ENCODE measurements at places on chromosomes 2 and 18.
A peak's percentile ranks its signal among the peaks of the same experiment; 100 is the strongest.

- no peak for DNase-seq
Measured at GRCh38 chr2:138335036-138335435, 166.5 kb upstream of the SPOPL start.

GRCh38 chr2:136212426-136213378 lies 94.8 kb upstream of the CXCR4 start:
- no peak for DNase-seq

GRCh38 chr2:132977812-132978529 lies 308.0 kb upstream of the LYPD1 start:
- DNase-seq = no peak

DNA sequence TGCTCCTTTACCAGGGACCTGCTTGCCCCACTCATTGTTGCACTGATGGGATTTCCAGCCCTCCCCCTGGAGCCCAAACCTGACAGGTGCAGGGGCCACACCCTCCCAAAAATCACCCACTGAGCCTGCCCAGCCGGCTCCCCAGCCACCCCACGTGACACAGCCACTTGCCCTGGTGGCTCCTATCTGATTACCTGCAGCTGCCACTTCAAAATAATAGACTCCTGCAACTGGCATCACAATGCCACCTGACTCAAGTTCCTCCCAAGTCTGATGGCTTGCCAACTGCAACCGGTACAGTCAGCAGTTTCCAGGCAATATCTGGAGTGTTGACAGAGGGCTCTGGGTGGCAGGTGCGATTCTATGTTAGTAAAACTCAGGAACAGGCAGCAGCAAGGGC lies 66.2 kb downstream of the CRACDL start:
- DNase-seq = no peak

DNA sequence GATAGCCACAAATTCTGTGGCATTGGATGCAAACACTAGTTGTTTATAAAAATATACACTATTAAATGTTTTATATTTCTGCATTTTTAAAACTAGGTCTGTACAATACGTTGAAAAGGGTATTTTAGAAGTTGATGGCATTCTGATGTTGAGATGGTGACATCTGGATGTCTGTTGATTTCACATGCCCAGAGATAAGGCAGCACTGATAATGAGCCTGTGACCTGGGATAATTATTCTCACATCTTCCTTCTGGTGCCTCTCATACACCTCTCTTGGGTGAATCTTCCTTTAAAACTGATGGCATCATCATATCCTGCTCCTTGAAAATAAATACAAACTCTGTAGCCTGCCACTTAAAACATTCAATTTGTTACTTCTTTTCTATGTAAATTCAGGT lies 208.6 kb downstream of the NYAP2 start:
- no peak for DNase-seq

- peak; percentile 75 for DNase-seq
Measured at GRCh38 chr2:30231996-30232800, 864 bp downstream of the LBH start.

GRCh38 chr2:178386986-178387597 lies 63.9 kb downstream of the PRKRA start:
- DNase-seq = no peak

GRCh38 chr2:108586631-108587030 lies 52.4 kb downstream of the LIMS1 start:
- no peak for DNase-seq

- DNase-seq = no peak
Measured at GRCh38 chr18:79961527-79962291, 2.7 kb upstream of the HSBP1L1 start.

DNA sequence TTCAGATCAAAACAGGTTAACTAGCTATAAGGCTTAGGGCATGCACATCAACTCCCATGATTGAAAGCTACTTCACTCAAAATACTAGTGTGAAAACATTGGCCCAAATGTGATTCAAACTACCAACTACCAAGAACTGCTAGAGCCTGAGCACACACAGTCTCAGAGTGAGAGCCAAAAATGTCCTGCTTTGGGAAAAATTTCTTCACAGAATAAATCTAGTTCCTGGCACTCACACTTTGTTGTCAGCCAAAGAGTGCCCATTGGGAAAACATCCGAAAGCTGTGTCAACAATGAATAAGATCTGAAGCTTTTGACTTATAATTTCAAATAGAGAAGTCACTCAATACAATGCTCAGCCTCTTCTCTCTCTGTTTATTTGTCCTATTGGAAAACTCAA lies 182.7 kb downstream of the LRATD1 start:
- DNase-seq = no peak

- no peak for DNase-seq
Measured at GRCh38 chr2:117492209-117492851, 322.2 kb upstream of the DDX18 start.

GRCh38 chr2:158931572-158931971 lies 36.9 kb upstream of the TANC1 start:
- DNase-seq = no peak

DNA sequence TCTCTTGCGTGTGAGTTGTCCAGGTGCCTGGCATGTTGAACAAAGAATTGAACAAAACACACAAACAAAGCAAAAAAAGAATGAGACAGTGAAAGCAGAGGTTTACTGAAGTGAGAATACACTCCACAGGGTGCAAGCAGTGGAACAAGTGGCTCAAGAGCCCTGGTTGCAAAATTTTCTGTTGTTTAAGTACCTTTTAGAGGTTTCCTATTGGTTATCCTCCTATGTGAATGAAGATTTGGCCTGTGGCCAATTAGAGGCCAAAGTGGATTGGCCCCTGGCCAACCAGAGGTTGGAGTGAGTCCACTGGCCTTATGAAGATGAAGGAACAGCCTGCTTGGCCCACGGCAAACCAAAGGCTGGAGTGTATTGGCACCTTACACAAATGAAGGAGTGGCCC lies 1188.5 kb upstream of the NRXN1 start:
- DNase-seq = no peak

GRCh38 chr2:23204685-23205242 lies 180.2 kb upstream of the KLHL29 start:
- DNase-seq = no peak

GRCh38 chr2:104312684-104313083 lies 541.2 kb upstream of the POU3F3 start:
- no peak for DNase-seq

GRCh38 chr2:223314811-223315210 lies 262.8 kb downstream of the KCNE4 start:
- DNase-seq = no peak

DNA sequence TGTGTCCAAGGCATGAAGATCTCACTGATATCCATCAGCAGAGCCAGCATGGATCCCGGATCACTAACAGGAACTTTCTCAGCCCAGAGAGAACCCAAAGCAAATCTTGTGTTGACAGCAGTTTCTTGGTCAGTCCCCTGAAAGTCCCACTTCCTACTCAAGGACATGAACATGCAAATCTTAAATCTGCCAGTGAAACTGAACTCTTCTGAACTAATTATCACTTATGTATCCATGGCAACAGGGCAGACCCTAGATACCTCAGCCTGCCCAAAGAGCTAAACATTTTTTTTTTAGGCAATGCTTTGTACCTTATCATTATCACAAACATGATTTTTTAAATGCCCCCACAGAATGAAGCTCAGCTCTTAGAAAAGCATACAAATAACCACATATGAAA lies 127.8 kb upstream of the DDX18 start:
- no peak for DNase-seq

GRCh38 chr2:208937521-208937920 lies 486.3 kb upstream of the MAP2 start:
- DNase-seq = no peak

DNA sequence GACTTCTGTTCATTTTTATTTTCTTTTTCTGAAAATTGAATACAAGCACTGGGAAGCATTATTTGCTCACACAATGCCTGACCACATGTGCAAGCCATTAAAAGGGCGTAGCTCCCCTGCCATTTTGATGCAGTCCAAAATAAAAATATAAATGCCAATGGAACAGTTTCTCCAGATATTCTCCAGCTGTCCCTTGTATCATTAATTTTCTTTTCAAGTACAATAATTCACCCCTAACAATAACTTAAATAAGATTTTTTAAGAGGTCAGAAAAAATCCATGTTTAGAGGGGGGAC lies 168.0 kb downstream of the TMEFF2 start:
- DNase-seq = no peak

DNA sequence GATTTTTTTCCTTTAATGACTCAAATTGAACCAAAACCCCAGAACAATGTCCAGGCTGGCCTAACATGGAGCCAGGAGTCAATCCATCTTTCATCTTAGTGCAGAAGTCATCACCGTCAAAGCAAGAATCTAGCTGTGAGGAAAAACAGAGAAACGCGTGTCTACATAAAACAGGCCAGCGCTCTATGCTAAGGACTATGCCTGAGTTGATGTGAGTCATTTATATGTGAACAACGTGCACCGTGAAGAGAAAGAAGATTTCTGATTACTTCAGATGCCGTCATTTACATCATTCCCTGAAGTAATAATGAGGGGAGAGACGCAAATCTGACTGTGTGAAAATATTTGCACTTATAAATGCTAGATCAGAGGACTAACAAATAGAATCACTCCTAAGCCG lies 34.0 kb upstream of the SALL3 start:
- DNase-seq = no peak

DNA sequence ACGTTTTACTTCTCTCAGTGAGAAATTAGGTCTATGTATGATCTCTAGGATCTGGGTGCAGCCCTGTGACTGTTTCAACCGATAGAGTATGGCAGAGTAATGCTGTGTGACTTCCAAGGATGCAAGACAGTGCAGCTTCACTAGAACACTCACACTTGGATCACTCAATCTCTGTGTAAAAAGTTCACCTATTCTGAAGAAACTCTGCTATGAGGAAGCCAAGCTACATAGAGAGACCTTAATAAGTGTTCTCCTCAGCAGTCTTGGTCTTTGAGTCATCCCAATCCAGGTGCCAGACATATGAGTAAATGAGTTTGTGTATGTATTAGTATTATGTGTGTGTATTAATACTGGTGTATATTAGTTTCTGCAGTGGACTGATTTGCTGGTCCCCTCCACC lies 335.0 kb downstream of the NR4A2 start:
- DNase-seq = no peak

DNA sequence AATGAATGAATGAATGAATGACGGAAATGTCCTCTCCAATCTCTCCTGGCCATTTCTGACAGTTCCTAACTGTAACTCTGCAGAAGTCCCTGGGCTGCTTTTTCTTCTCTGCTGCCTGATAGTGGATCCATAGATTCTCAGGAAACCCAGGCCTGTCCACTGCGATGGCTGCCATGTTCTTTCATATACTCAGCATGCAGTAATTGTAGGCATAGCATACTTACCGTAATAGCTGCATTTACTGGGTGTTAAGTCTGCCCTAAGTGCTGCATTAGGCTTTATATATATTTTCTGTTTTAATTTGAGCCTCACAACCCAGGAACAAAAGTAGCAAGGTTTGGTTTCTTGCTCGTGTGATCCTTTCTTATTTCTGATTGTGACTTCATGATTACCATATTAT lies 122.9 kb downstream of the DCC start:
- DNase-seq = no peak

DNA sequence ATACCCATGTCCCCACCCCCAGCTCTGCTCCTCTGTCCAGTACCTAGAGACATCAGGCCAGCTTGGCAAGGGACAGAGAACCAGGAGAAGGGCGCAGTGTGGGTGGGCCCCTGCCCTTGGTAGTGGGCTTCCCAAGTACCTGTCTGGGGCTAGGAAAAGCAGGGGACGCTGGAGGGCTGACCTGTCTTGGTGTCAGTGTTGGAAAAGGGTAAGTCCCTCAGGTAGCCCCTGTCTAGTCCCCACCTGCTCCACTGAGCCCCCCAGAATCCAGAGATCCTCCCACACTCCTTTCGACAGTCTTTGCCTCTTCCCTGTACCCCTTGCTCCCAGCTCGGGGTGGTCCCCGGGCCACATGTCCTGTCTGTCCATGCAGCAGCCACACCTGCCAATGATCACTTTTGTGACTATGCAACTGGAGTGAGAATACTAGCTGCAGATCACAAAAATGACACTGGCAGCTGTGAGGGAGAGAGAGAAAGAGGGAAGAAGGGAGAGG lies 14.6 kb downstream of the DNAJB2 start:
- no peak for DNase-seq

- no peak for DNase-seq
Measured at GRCh38 chr2:64779117-64779690, 125.5 kb upstream of the SERTAD2 start.

DNA sequence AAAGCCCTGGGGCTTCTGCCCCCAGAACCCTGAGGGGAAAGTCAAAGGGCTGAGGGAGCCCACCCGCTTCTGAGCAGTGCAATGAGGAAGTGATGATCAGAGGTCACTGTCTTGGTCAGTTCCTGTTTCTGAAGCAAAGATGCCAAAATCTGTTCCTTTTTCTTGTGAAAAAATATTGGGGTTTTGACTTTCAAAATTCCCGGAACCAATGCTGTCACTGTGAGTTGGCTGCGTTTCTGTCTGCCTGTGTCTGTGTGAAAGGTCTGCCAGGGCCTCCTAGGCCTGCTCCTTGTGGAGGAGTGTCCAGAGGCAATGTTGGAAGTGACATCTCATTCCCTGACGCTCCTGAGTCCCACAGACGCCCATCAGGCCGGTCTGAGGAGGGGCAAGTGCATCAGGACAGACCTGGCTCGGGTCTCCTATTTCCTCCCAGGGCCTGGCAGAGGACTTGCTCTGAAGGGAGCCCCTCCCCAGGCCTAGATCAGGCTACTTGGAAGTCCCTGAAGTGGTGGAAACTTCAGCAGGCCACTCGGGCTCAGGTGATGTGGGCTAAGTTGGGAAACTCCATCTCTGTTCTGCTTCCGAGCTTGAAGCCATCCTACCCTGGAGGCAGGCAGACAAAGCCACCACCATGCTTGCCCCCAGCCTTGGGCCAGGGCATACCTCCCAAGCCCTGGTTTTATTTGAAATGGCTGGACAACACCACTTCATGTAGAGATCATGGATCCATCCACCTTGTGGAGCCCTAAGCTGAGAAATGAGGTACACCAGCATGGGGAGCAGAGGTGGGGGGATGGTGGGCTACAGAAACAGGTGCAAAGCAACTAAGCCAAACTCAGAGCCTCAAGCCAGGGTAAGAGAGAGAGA lies 51.0 kb downstream of the PKDCC start:
- DNase-seq = no peak

- DNase-seq = no peak
Measured at GRCh38 chr2:195638750-195639149, 18.3 kb upstream of the SLC39A10 start.

DNA sequence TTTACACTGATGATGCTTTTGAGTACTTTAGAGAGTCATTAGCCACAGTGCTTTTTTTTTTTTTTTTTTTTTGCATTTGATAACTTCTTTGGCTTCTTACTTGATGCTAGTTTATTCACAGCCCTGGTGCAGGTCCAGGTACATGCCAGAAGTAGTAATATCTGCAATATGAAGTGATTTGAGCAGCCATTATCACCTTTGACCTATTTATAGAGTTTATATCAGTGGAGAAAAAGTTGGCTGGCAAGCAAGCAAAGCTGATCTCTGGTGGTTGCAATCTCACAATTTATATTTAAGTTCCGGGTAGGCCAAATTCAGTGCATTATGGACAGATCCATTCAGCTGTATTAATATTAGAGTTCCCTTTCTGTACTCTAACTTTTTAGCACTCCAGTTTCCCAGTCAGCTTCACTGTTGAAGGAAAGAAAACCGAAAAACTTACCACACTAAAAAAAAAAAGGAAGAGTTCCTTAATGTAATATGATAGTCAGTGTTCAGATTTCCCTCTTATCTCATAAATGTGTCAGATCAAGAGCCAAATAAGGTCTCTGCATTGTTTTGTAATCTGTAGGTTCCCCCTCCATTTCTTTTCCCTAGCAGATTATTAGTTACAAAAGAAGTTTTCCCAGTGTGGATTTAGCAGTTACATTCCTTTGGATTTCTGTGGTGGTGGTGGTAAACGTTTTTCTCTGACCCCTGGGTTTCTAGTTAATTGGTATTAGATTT lies 78.6 kb downstream of the HAUS1 start:
- DNase-seq = no peak
